ENCODE measurements at places on chromosomes 4 and X.

GRCh38 chr4:169745291-169745690, 12.5 kb downstream of the HPF1 start:
- DNase-seq = no peak

DNA sequence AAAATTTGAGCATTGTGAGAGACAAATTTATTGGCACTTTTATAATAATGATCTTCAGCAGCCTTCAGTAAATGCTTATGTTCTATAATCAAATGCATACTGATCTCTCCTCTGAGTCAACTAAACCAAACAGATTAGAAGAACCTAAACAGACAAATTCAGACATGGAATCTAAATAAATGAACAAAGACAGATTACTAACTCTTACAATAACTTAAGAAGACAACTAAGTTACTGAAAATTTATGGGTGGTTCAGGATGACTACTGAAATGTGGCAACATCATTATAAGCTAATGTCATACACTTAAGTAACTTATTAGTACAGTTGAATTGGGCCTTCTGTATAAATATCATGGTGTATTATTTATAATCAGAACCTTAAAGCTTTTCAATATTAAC, 127.3 kb downstream of the NEK1 start:
- DNase-seq = no peak

DNA sequence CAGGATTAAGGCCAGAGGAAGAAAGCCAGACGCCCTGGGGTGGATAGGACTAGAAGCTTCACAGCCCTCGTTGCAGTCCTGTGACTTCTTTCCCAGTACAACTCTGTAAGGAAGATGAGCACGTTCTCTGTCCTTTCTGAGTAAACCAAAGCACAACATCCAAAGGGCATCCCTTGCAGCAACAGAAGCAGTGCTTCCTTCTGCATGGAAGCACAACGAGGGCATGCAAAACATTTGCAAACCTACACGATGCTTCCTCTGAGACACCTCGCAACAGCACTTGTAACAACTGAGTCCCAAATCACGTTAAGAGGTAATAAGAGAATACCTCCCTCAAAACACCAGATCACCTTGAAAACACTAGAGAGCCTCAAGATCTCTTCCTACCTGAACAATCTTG, 335.7 kb upstream of the RASGEF1B start:
- DNase-seq = no peak

DNA sequence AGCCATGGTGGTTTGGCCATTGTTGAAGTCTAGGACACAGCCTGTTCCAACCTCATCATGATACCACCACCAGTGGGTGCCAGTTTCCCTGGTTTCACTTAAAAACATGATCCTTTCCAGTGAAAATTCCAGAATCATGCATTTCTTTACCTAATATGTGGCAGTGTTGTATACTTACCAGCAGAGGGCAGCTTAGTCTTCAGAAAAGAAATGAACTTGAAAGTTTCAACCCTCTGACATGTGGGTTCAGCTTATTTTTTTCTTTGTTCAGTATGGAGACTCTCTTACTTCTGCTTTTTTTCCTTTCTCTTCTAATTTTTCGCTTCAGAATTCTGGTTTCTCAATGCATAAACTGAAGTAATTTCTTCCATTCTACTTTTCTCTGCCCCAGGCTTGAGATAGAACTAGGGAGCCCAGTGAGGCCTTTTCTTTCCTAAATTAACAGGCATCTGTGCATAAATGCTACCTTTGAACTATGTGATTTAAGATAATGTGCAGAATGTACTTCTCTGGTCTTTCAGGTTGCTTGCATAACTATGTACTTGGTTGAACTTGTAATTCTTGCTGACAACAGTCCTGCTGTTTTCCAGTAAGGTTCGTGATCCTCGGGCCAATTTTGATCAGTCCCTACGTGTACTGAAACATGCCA, 10.7 kb downstream of the LIAS start:
- DNase-seq = no peak

DNA sequence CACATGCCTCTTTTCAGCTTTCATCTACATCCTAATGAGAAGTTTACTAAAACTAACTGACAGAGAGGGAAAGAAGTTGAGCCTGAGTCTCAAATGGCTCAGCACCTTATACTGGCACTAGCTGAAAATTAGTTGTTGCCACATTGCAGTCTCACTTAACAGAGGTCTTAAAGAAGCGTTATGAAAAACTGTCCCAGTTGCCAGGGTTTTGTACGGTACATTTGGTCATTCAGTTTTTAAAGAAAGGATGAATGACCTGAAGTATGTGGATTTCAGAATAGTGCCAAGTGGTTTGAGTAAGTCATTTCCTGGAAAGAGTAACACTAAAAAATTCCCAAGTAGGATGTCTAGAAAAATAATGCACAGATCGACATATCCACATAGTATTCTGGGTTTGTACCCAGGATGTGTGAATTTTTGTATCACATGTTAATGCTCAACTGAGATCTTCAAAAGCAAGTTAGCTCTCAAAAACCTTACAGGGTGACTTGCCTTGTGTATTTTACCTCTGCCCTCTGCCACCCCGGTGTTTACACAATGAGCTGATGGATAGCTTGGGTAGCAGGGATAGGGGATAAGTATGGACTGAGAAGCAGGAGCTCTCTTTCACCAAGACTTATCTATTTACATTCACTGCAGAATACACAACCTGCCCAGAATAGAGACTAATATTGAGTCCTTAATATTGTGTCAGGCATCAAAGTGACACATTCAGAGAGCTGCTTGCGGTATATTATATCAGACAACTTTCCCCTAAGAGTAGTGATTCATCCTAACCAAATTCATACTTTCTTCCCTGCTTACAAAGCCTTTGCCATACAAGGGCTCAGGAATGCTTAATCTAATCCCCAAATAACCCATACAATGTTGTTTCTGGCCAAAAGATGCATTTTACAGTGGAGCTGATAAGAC, 1075.7 kb upstream of the PABPC4L start:
- no peak for DNase-seq

DNA sequence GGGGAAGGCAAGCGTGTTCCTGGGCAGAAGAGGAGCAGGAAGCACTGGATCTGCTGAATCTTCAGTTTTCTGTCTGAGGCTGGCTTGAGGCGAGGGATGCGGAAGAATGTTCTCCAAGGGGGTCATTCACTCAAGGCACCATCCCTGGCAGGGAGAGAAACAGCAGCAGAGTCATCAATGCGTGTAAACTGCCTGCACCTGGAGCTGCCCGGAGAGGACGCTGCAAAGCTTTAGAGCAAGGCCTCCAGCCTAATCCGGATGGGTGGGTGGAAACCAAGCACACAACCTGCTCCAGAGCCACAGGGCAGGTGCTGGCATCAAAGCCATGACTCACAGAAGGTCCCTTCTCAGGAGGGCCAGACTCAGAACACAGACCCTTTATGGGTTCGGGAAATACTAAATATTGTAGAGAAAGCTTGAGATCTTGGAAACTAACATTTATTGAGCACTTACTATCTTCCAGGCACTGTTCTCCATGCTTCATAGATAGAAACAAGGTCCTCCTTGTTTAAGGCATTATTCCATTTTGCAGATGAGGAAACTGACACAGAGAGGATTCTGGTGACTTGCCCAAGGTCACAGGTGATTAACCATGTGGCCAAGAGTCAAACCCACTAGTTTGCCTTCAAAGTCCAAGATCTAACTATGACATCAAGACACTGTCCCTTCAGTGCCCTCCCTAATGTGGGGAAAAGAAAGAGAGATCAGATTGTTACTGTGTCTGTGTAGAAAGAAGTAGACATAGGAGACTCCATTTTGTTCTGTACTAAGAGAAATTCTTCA, 7.7 kb downstream of the PROM1 start:
- no peak for DNase-seq

- no peak for DNase-seq
These were observed 490.2 kb downstream of the RAB28 start for GRCh38 chr4:12993923-12994322.

- no peak for DNase-seq
These were observed 28.5 kb downstream of the MOB1B start for GRCh38 chr4:70930530-70931256.

GRCh38 chrX:136015016-136015415, 29.8 kb downstream of the SLC9A6 start:
- no peak for DNase-seq

DNA sequence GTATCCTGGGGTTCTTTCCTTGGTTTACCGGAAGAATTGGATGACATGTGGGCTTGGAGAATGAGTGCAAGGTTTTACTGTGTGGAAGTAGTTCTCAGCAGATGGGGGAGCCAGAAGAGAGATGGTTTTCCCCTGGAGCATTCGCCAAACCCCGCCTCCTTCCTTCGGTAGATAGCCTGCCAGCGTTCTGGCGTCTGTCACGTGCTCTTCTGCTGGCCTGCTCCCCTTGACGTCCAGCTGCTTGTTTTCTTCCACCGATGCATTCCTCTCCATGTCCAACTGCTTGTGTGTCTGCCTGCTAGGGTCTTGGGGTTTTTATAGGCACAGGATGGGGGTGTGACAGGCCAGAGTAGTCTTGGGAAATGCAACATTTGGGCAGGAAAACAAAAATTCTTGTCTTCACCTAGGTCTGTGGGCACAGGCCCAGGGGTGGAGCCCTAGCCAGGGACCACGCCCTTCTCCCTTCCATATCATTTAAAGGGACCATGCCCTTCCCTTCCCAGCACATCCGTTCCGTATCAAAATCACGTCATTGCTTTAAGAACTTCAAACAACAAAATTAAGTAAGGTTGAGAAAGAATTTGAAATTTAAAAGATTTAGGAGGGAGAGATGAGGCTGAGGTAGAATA, 538.7 kb upstream of the SMIM31 start:
- DNase-seq = no peak

GRCh38 chrX:129997086-129997485, 14.7 kb downstream of the BCORL1 start:
- DNase-seq = no peak

DNA sequence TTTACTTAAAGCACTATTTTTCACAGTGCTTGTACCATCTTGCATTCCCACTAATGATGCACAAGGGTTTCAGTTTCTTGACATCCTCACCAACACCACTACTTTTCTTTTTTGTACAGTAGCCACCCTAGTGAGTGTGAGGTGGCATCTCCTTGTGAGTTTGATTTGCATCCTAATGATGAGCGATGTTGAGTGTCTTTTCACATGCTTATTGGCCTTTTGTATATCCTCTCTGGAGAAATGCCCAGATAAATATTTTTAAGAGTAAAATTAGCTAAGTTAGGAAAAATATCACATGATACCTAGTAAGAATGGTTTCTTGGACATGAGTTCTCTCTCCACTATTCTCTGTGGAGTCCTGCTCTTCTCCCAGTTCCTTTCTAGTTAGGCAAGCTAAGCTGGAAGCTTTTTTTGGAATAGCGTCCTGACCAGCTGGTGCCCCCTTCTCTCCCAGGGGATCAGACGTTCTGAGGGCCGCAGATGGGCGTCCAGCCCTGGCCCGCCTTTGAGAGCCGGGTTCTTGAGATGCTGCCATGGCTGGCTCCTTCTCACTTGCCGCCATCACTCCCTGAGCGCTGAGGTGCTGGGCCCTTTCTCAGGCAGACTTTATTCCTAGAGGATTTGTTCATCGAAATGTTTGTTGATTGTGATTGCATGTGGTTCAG, 132.1 kb downstream of the ARHGAP10 start:
- DNase-seq = no peak

- no peak for DNase-seq
These were observed 12.8 kb upstream of the TMSB4X start for GRCh38 chrX:12962041-12962504.

DNA sequence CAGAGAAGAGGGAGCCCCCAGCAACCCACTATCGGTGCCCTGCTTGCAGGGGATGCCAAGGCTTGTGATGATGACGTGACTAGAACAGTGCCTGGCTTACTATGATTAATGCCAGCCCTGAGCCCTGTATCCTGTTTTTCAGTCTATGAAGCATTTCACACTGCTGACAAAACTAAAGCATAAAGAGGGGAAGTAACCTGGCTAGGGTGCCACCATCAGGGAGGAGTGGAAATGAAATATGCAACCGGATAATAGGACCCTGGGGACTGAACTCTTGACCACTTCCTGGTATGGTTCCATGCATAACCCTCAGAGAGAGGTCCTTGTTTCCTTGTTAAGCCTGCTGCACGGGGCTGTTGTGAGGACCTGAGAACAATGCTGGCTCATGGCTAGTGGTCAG, 50.3 kb downstream of the MED28 start:
- DNase-seq = no peak

- no peak for DNase-seq
These were observed 121.1 kb upstream of the NDST4 start for GRCh38 chr4:115234405-115235093.

- peak; percentile 56 for DNase-seq
These were observed 4.2 kb upstream of the ZNF157 start for GRCh38 chrX:47366041-47366722.

DNA sequence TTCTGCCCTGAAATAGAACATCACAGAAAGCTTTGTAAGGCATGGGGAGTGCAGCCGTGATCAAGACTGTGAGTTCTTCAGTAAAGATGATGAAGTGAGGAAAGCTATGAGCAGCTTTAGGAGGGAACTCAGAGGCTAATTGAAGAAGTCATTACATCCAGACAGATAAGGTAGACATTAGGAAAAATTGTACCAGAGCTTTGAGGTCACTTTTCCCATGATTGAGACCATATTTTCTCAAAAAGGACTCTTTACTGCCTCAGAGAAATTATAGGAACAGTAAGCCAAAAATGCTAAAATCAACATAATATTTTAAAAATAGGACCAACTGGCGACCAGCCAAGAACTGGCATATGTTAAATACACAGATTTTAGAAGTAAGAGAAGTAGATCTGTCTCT, 11.2 kb downstream of the CHST7 start:
- DNase-seq = no peak

DNA sequence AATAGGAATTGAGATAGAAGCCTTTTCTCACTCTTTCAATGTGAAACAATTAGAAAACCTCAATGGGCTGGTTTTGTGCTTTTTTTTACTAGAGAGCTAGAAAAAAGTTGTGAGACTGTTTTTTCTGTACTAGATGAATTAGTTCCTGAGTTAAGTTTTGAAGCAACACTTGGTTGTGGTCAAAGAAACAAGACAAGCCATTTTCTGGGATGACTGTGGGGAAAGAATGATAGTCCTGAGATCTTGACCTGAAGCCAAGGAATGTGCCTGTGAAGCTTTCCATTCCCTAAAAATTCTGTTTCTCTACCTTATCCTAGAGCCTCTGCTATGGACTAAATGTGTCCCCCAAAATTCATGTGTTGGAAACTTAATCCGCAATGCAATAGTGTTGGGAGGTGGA, 157.8 kb upstream of the TLL1 start:
- no peak for DNase-seq

Measured in ureter (tissue), 1 donor.